ENCODE measurements at places on chromosomes 2 and 18.

DNA sequence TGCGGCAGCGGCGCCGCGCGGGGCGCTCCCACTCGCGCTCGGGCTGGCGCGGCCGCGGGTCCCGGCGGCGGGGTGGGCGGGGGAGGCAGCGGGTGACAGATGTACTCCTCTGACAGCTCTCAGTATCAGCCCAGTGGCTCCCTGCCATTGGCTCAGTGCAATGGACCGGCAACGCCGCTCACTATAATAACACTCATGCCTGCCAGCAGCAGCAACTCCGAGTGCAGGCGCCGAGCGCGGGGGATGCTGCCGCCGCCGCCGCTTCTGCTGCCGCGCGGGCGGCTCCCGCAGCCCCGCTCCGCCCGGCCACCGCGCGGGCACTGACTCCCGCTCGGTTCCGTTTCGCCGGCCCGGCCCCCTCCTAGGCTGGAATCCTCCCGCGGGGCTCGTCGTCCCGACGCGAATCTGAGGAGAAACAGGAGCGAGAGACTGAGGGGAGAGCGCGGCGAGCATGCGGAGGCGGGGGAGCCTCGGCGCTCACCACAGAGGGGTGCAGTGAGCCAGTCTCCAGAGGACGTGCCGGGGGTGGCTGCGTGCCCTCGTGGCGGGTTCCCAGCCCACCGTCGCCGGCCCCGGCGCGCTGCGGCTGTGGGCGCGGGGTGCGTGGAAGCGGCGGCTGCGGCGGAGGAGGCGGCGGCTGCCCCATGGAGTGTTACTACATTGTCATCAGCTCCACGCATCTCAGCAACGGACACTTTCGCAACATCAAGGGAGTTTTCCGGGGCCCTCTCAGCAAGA lies at the start of gene ZNF804A:
TSS of gene ZNF804A (plus strand) at position 214 of the 738 bp plus-strand sequence. CDS start at position 645, 431 bp downstream.
- no peak for DNase-seq

- DNase-seq = no peak
Measured at GRCh38 chr2:88637464-88637863, 10.2 kb upstream of the EIF2AK3 start.

- no peak for DNase-seq
Measured at GRCh38 chr2:200003444-200003843, 48.1 kb downstream of the MAIP1 start.

GRCh38 chr2:12303181-12304030 lies 413.3 kb upstream of the TRIB2 start:
- peak; percentile 89 for DNase-seq

DNA sequence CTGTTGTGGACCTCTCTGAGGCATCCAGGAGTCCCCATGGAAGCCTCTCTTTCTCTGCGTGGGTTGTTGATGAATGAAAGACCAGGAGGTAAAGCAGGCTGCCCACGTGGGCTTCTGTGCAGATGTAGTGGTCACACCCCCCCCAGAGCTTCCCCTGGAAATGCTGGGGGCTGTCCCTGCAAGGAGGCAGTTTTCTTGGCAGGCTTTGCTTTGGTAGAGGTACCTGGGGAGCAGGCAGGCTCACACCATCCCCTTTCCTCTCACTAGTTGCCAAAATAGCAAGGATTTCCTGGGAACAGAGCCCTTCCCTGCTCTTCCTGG lies 97.6 kb upstream of the MAP3K20 start:
- no peak for DNase-seq

All from stromal cell of bone marrow (primary cell).